Mesothelial cell of epicardium (in vitro differentiated cells): ENCODE measurements at places on chromosomes 12 and 14. TPM values are rescaled to one million over a fixed set of nuclear protein-coding genes. Genes with fewer than 3 reads are reported as not detected.

KIF21A gene
- 24.4 to 27.7 TPM (median 24.8 TPM) in 3 replicates for total RNA-seq

GARIN6 gene
- not detected in 3 replicates for total RNA-seq

FOXG1 gene
- total RNA-seq: not detected in 3 replicates

DNA sequence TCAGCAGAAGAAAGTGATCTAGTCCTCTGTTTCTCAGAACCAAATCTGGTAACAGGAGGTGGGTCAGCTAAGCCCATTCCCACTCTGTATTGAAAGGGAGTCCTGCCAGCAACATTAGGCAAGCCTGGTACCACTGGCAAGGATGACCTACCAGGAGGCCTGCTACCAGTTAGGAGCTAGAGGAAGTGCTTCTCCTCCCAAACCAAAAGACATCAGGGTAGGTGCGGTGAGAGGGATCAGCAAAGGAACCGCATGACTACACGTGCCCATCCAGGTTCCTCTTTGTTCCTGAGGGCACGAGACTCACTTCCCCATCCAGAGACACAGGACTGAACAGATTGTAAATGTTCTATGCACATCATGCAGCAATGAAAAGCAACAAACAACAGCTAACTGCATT is 2.8 kb downstream of the KLRC4 start:
- peaks cover 5% of the 10 kb centered on the region for H3K4me1 ChIP-seq
- no peaks in the 10 kb centered on the region for H3K36me3 ChIP-seq
- H3K4me3 ChIP-seq: no peak overlapping the region
- H3K27me3 ChIP-seq: no peaks in the 10 kb centered on the region
- DNase-seq: no peak

GRCh38 chr14:30158299-30158698 is 230.7 kb upstream of the PRKD1 start:
- H3K4me1 ChIP-seq: peaks cover 21% of the 10 kb centered on the region
- H3K36me3 ChIP-seq: no peaks in the 10 kb centered on the region
- no peak overlapping the region for H3K27ac ChIP-seq
- no peak for DNase-seq

DNA sequence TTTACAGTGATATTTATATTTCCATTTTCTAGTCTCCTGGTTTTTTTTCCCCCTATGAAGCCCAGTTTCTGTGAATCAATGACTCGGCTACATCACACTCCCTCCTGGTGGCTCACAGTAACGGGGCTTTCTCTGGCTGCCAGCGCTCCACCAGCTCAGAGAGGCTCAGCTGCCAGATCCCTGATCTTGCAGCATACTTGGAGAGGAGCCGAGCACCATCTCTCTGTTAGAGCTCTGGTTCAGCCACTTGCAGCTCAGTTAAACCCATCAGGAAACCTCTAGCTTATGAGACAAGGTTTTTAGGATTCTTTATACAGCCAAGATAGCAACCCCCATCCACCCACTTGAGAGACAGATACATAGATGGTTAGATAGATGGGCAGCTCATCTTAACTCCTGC is 74.6 kb downstream of the CIT start:
- H3K4me3 ChIP-seq: no peak overlapping the region
- peaks cover 7% of the 10 kb centered on the region for H3K36me3 ChIP-seq
- no peaks in the 10 kb centered on the region for H3K27me3 ChIP-seq
- no peak for DNase-seq
- peaks cover 18% of the 10 kb centered on the region for H3K4me1 ChIP-seq

- H3K27ac ChIP-seq: no peak overlapping the region
- no peak overlapping the region for H3K4me3 ChIP-seq
- DNase-seq: no peak
- H3K27me3 ChIP-seq: no peaks in the 10 kb centered on the region
Measured at GRCh38 chr14:65580973-65581372, 168.4 kb downstream of the FUT8 start.

DNA sequence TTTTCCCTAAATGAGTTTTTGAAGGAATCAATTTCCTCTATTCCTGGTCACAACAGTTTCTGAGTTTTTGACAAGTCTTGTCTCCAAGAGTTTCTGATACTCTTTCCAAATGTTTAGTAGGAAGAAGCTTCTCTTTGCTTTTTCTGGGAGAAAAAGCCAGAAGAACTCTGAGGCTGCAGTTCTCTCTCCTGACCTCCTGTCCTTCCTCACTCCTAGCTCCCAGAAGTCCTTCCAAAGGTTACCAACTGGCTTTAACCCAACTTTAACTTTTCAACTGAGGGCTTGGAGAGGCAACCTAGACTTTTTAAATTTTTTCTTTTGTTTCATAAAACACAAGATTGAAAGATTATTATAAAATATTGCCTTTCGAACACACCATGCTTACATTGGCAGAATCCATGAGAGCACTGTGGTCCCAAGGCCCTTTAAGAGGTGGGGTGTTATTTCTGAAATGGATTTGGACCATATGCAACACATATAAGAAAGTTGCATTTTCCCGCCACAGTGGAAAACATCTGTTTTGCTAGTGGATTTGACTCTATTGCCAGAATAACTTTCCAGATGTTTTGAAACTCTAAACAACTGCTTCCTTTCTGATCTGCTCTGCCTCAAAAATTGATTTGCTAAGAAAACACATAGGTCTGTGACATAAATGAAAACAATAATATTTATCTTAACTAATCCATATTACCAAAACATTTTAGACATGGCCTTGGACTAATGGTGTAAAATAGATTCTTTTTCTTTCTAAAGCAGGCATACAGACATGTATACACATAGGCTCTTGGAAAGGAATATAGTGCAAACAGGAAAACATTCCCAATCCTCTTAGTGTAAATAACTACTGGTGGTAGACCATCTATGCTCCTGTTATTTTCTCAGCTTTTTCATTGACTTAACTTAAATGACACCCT is 22.3 kb upstream of the EPS8 start:
- H3K4me1 ChIP-seq: peaks cover 13% of the 10 kb centered on the region
- H3K4me3 ChIP-seq: no peak overlapping the region
- H3K36me3 ChIP-seq: no peaks in the 10 kb centered on the region
- H3K27ac ChIP-seq: no peak overlapping the region
- DNase-seq: no peak

- H3K36me3 ChIP-seq: no peaks in the 10 kb centered on the region
- H3K4me3 ChIP-seq: no peak overlapping the region
- H3K27me3 ChIP-seq: peaks cover 1% of the 10 kb centered on the region
- H3K4me1 ChIP-seq: peaks cover 12% of the 10 kb centered on the region
Measured at GRCh38 chr14:51848120-51848519, 12.3 kb upstream of the GNG2 start.
